SK-N-SH treated with all-trans-retinoic acid at 6 μM for 48 hours (cell line): ENCODE measurements at places on chromosomes 3 and 15.

DNA sequence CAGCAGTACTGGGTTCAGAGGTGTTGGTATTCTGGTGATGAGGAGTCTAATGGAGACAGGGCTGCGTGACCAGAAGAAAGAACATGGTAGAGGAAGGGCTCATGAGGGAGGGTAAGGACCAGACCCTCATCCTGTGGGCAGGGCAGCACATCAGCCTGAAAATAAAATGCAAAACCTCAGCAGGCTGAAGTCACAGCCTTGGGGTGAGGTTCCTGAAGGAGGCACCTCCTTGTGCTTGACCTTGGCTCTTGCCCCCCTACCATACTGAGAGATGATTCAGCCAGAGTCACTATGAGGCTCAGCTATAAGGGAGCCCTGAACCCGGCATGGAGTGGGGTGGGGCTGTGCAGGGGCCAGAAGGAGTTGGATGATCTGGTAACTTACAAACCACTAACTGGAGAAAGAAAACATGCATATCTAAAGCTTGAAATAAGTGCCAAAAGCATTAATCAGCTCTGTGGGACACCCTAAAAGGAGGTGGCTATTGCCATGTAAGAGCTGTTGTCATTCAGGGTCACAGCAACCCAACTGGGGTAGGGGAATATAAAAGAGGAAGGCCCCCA is 60.2 kb downstream of the CORO2B start:
- no peak for ATAC-seq

DNA sequence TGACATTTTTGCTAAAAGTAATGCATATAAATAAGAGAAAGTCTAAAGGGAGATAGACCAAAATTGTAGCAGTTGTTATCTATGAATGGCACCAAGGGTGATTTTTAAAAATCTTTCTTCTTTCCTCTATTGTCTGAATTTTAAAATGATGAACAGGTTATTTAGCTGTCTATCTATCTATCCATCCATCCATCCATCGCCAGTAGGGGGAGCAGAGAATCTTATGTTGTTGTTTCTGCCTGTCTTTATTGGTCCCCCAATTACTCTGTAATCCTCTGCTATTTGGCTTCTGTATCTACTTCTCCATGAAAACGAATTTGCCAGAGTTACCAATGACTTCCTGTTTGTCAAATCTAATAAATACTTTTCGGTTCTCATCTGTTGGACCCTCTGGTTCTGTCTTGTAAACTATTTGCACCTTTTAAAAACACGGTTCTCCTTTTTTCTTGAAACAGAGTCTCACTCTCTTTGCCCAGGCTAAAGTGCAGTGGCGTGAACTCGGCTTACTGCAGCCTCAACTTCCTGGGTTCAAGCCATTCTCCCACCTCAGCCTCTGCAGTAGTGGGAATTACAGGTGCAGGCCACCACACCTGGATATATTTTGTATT is 86.0 kb downstream of the ECT2 start:
- peak; percentile 90 for ATAC-seq

GRCh38 chr3:158794936-158795518 is 6.8 kb upstream of the MFSD1 start:
- ATAC-seq, result 0 out of 3 replicates have a peak, but pooled peaks have one; percentile 29

- no peak for ATAC-seq
Measured at GRCh38 chr3:102105193-102105592, 255.9 kb downstream of the NFKBIZ start.

- peak; percentile 67 for ATAC-seq
Measured at GRCh38 chr3:61564395-61565059, 3.2 kb downstream of the PTPRG start.

GRCh38 chr15:81886080-81886479 is 159.7 kb downstream of the MEX3B start:
- ATAC-seq, result no peak

GRCh38 chr15:83208367-83208661 is 691 bp upstream of the HDGFL3 start:
- no peak for ATAC-seq

DNA sequence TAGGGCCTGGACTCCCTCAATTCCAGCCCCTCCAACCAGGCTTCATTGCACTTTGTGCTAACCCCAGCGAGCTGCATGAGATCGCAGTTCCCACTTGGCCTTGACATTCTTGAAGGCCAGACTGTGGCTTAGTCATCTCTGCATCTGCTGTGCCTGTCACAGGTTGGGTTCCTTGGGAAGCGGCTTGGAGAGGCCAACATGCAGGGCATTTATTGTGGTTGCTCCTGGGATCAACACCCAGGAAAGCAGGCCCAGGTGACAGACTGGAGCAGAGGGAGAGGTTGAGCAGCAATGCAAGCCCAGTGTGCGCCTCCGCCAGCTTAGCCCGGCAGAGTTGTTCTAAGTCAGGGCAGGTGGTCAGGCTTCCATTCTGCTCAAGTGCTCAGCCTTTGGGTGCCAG is 10.5 kb downstream of the ABCF3 start:
- ATAC-seq, result peak; percentile 20; the same call in 2 of the 3 replicates

- ATAC-seq, result peak; percentile 78
Measured at GRCh38 chr3:142929109-142929508, 34.4 kb downstream of the PAQR9 start.

- ATAC-seq, result no peak
Measured at GRCh38 chr15:96201696-96202095, 128.8 kb upstream of the NR2F2 start.

- no peak for ATAC-seq
Measured at GRCh38 chr3:155147588-155147987, 67.5 kb downstream of the MME start.

DNA sequence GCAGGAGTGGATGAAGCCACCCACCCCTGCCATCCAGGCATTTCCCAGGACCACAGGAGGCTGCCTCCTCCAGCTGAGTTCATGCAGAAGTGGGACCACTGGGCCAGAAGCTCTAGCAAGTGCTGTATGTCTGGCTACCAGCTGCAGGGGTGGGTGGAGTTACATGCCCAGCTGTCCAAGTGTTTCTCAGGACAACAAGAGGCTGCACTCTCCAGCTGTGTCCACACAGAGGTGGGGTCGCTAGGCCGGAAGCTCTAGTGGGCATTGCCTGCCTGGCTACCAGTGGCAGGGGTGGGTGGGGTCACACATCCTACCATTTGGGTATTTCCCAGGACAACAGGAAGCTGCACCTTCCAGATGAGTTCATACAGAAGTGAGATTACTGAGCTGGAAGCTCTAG is 234.0 kb upstream of the PPP2R3A start:
- ATAC-seq, result no peak

DNA sequence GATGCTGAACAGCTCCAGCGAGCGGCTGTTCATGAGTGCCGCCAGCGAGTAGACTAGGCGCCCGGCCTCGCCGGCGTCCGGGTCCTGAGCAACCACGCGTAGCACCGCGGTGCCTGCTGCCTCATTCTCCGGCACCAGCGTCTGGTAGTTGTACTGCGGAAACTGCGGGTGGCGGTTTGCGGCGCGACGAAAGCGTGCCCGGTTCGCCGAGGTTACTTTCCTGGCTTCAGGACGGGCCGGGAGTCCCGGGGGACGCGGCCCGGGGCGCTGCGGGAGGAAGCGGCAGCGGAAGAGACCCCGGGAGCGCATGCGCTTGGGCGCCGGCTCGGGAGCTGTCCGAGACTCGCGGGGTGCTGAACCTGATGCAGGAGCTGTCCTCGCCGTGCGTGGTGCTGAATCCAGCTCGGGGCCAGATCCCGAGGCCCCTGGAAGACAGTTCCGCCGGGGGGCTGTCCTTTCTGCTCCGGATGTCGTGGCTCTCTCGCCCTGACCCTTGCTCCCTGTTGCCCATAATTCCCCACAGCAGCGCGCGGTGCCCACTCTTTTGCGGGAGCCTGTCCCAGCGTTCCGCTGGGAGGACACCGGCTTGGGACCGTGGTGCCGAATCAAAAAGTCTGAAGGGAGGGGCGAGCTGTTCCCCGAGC is 1.1 kb downstream of the CELSR3 start:
- no peak for ATAC-seq

DNA sequence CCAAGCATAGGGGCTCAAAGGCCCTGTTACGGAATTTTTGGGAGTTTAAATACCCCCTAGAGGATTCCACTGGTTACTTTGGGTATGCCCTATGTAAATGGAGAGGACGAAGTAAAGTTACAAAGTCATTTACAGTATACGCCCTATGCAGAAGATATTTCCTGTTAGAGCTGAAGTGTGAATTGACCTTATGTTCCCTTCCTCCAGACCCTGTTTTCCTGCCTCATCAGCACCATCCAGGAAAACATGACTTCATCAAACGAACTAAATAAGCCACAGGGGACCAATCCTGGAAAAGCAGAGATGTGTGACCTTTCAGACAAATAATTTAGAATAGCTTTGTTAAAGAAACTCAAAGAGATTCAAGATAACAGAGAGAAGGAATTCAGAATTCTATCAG is 177.4 kb downstream of the SQOR start:
- no peak for ATAC-seq

GRCh38 chr3:69485489-69485888 is 99.6 kb upstream of the FRMD4B start:
- ATAC-seq, result no peak

DNA sequence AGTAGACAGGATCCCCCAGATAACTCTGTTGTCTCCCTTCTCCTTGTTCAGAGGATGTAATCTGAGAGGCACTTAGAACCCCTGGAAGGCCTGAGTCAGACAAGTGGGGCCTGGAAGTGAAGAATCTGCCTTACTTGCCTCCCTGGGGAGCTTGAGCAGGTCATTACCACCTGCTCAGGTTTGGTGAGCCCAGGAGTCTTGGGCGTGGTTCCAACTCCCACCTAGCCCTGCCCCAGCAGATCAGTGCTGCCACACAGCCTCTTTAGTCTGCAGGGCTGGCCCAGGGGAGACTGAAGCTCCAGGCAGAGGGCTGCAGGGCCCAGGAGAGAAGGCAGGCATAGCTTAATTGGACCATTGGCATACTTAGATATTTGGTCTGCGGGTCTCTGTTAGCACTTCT is 230.0 kb downstream of the ERC2 start:
- ATAC-seq, result no peak

GRCh38 chr3:70387889-70388288 is 75.5 kb upstream of the MDFIC2 start:
- no peak for ATAC-seq

DNA sequence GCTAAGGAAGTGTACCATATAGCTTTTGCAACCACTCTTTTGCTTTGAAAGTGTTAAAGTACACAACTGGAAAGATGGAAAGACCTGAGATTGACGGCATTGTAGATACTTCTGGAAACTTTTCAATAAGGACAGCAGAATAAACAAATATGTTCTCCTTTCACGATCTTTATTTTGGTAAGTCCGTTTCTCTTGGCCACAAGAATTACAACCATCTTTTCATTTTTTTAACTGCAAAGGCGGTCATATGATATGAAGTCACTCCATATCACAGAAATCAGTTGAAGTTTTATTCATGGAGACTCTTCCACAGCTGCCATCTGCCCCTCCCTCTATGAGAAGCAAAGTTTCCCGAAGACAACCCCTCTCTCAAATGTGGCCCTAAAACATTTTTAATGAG is 303.4 kb upstream of the ICE2 start:
- no peak for ATAC-seq

GRCh38 chr3:197424674-197425484 is 126.5 kb upstream of the DLG1 start:
- no peak for ATAC-seq

- ATAC-seq, result no peak
Measured at GRCh38 chr3:33758864-33759263, 39.6 kb upstream of the PDCD6IP start.

DNA sequence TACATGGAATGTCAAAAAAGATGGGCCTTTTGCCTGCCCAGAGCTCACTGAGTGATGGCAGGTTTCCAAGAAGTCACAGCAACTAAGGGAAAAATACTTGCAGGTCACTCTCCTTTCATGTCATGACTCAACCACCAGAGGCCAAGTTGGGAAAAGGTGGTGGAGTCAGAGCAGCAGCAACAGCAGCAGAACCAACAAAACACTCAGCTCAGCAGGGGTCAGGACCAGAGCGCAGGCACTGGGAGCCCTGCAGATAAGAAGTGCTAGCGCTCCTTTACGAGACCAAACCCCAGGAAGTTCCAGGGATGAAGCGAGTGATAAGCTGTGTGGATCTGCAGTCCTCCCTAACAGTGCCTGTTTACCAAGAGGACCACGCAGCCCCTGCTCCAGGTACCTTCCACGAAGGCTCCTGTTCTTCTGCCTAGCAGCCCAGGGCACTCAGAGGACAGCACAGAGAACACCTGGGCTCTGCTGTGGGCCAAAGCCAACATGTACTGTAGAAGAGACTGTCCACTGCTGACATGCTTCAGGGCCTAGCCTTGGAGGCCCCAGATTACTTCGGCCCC is 26.0 kb downstream of the POC1A start:
- ATAC-seq, result peak; percentile 59
